ENCODE measurements at places on chromosomes 5 and 9.

GRCh38 chr9:114820776-114821501, 15.1 kb upstream of the TNFSF15 start:
- no peaks in the 10 kb centered on the region for H3K27me3 ChIP-seq
- no peak for DNase-seq
- H3K4me3 ChIP-seq: no peak overlapping the region
- H3K36me3 ChIP-seq: no peaks in the 10 kb centered on the region

DNA sequence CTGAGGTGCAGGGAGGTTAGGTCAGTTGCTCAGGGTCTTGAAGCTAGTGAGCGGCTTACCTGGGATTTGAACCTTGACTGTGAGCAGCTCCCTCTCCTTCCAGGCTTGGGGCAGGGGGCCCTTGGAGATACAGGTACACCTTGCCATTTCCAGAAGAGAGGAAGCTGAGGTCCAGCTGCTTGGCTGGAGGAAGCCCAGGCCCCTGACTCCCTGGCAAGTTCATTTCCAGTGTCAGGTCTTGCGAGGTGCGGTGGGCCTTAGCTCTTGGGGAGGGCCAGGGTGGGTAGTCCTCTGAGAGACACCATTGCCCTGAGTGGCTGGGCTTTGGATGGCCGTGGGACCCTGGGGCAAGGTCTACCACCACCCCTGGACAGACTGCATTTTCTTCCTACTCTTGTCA, 9.3 kb downstream of the PPARGC1B start:
- no peaks in the 10 kb centered on the region for H3K27me3 ChIP-seq
- H3K4me3 ChIP-seq: no peak overlapping the region
- no peak for DNase-seq
- no peaks in the 10 kb centered on the region for H3K36me3 ChIP-seq
- H3K4me1 ChIP-seq: no peaks in the 10 kb centered on the region

GRCh38 chr9:18739127-18739526, 265.2 kb downstream of the ADAMTSL1 start:
- H3K36me3 ChIP-seq: no peaks in the 10 kb centered on the region
- H3K27me3 ChIP-seq: no peaks in the 10 kb centered on the region
- H3K4me1 ChIP-seq: no peaks in the 10 kb centered on the region
- DNase-seq: no peak
- H3K27ac ChIP-seq: no peak overlapping the region

GRCh38 chr5:64811050-64811640, 42.4 kb downstream of the CWC27 start:
- H3K36me3 ChIP-seq: peaks cover 13% of the 10 kb centered on the region
- peaks cover 6% of the 10 kb centered on the region for H3K4me1 ChIP-seq
- no peak overlapping the region for H3K4me3 ChIP-seq
- H3K27ac ChIP-seq: no peak overlapping the region

- H3K27ac ChIP-seq: no peak overlapping the region
- H3K4me3 ChIP-seq: no peak overlapping the region
Measured at GRCh38 chr5:16430349-16431089, 35.1 kb downstream of the ZNF622 start.

DNA sequence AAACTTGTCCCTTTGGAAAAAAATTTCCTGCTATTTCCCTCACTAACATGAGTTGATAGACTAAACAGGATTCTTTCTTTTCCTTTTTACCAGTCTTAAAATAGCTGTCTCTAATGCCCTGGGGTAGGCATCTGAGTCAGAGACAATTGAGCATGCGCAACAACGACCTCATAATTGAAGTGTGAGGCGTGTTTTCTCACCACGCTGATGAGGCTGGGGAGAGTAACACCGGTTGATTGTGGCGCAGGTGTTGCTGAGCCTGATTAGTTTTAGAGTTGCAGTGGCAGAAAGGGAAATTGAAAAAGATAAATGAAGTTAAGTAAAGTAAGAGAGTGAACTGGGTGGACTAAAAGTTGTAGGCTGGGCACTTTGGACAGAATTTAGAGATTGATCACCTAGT, 213.7 kb downstream of the TLR4 start:
- no peak overlapping the region for H3K4me3 ChIP-seq
- no peaks in the 10 kb centered on the region for H3K36me3 ChIP-seq
- H3K4me1 ChIP-seq: no peaks in the 10 kb centered on the region
- H3K27me3 ChIP-seq: no peaks in the 10 kb centered on the region
- no peak for DNase-seq
- H3K27ac ChIP-seq: no peak overlapping the region

GRCh38 chr9:133545494-133546286, 11.2 kb downstream of the ADAMTSL2 start:
- H3K36me3 ChIP-seq: no peaks in the 10 kb centered on the region
- no peak overlapping the region for H3K27ac ChIP-seq
- DNase-seq: no peak
- no peaks in the 10 kb centered on the region for H3K4me1 ChIP-seq
- H3K4me3 ChIP-seq: no peak overlapping the region

GRCh38 chr5:103234239-103234975, 24.2 kb upstream of the MACIR start:
- DNase-seq: no peak
- H3K27me3 ChIP-seq: peaks cover 10% of the 10 kb centered on the region
- H3K4me3 ChIP-seq: no peak overlapping the region
- no peaks in the 10 kb centered on the region for H3K4me1 ChIP-seq
- H3K36me3 ChIP-seq: no peaks in the 10 kb centered on the region
- no peak overlapping the region for H3K27ac ChIP-seq

DNA sequence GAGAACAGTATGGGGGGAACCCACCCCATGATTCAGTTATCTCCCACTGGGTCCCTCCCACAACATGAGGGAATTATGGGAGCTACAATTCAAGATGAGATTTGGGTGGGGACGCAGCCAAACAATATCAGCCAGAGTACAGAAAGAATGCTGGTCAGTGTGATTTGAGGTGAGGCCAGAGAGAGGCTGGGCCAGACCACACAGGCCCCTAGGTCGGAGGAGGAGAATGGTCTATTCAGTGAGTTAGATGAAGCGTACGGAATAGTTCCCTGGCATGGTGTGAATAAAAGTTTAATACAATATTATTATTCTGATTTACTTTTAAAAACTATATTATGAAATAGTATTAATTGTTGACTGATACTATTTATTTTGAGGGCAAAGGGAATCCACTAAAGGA, 39.7 kb downstream of the PCSK5 start:
- H3K27me3 ChIP-seq: no peaks in the 10 kb centered on the region
- no peak for DNase-seq
- H3K4me1 ChIP-seq: no peaks in the 10 kb centered on the region

GRCh38 chr5:142797420-142797819, 27.2 kb downstream of the ARHGAP26 start:
- H3K4me3 ChIP-seq: no peak overlapping the region
- no peak overlapping the region for H3K27ac ChIP-seq
- peaks cover 66% of the 10 kb centered on the region for H3K4me1 ChIP-seq
- no peaks in the 10 kb centered on the region for H3K36me3 ChIP-seq
- no peaks in the 10 kb centered on the region for H3K27me3 ChIP-seq
- DNase-seq: no peak

DNA sequence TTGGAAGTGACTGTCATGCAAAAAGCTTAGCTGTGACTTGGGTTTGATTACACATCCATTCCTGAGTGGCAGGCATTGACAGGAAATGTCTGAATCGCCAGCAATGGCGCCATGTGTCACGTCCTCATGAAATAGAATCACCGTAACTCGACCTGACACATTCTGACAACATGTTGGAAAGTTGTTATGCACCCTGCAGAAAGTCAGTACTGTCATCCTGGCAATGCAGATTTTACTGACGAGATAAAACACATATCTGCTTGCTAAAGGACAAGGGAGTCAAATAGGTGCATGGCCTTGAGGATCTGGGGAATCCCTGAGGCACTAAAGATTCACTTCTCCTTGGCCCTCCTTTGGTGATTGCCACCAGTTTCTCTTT, 344.2 kb downstream of the SPATA31D1 start:
- no peaks in the 10 kb centered on the region for H3K4me1 ChIP-seq
- no peak overlapping the region for H3K27ac ChIP-seq
- DNase-seq: no peak
- no peaks in the 10 kb centered on the region for H3K27me3 ChIP-seq
- H3K36me3 ChIP-seq: no peaks in the 10 kb centered on the region
- no peak overlapping the region for H3K4me3 ChIP-seq
